GM04503 (cell line): ENCODE measurements at places on chromosomes 12 and 14.

DNA sequence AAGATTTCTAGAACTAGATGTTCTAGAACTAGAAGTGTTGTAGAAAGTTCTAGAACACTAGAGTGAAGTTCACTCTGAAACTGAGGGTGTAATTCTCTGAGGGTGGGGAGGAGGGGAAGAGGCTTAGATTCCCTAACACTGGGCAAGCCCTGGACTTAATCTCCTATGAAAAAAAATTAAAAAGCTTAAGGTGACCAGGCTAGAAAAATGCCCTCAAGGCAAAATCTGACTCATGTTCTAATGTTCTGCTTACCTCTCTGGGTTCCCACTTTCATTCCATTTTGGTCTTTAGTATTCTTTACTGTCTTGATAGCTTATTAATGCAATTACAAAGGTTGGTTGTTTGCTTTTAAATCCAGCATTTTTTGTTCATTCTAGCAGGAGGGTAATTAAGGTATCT lies 101.5 kb downstream of the KICS2 start:
- no peak for DNase-seq

GRCh38 chr14:23183479-23183878 lies at the start of gene SLC7A8:
Gene SLC7A8 (minus strand): TSS chr14:23183660. CDS start chr14:23182914, 746 bp downstream.
- DNase-seq = no peak

- DNase-seq = no peak
These were observed 12.2 kb upstream of the ITPR2 start for GRCh38 chr12:26845057-26845666.

- no peak for DNase-seq
These were observed at the start of gene ZDHHC22 for GRCh38 chr14:77141214-77142004. Gene ZDHHC22 (minus strand): TSS chr14:77141791. CDS start chr14:77139738, 2,053 bp downstream.

- no peak for DNase-seq
These were observed 503.7 kb downstream of the SLC6A15 start for GRCh38 chr12:84408936-84409335.

DNA sequence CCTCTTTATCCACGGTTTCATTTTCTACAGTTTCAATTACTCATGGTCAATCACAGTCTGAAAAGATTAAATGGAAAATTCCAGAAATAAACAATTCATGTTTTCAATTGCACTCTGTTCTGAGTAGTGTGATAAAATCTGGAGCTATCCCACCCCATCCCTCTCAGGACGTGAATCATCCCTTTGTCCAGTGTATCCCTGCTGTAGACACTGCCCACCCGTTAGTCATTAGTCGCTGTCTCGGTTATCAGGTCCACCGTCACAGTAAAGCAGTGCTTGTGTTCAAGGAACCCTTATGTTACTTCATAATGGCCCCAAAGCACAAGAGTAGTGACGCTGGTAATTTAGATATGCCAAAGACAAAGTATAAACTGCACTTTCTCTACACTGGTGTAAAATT lies 141.0 kb upstream of the LMNTD1 start:
- peak; percentile 53 for DNase-seq

GRCh38 chr14:75434138-75434889 lies 6.5 kb downstream of the JDP2 start:
- no peak for DNase-seq
